ENCODE measurements at places on chromosomes 2 and 18.

- no peak for DNase-seq
Measured at GRCh38 chr2:235538981-235539380, 45.1 kb downstream of the AGAP1 start.

GRCh38 chr2:181785691-181786344 lies 105.5 kb upstream of the NEUROD1 start:
- no peak for DNase-seq

GRCh38 chr2:84792856-84793522 lies 87.9 kb downstream of the TRABD2A start:
- no peak for DNase-seq

GRCh38 chr2:3650140-3650920 lies 7.7 kb upstream of the ALLC start:
- no peak for DNase-seq

GRCh38 chr18:61239051-61239450 lies 94.2 kb upstream of the CDH20 start:
- no peak for DNase-seq

DNA sequence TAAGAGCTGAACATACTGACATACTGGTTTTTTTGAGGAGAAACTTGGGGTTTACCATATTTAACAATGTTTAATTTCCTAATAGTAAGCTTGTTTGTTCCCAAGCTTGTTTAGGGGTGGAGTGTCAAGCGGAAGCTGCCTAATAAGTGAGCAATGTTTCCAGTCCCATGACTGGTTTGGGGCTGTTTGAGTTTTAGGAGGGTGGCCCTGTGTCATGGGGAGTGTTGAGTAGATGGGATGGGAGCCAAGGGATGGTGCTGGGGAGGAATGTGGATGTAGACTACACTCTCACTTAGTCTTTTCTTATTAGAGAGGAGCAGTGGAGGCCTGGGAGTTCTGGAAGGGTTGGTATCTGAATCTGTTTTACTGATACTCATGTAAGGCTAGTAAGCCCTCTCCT lies 128.5 kb downstream of the TANC1 start:
- DNase-seq, result no peak

- DNase-seq, result no peak
Measured at GRCh38 chr2:237060534-237061312, 25.0 kb upstream of the COPS8 start.

DNA sequence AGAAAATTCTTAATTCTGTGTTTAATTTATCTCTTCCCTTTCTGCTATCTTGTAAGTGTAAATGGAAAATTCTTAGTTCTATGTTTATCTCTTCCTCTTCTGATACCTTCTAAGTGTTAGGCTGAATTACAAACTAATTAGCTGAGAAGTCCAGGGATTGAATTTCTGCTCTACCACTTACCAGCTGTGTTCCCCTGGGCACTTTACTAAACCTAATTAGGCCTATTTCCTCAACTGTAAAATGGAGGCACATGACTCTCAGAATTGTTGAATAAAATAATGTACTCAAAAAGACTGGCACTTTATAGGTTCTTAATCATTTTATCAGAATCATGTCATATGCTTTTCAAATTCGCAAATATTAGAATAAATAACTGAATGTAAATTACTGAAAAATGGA lies 146.3 kb downstream of the MAP2 start:
- no peak for DNase-seq

DNA sequence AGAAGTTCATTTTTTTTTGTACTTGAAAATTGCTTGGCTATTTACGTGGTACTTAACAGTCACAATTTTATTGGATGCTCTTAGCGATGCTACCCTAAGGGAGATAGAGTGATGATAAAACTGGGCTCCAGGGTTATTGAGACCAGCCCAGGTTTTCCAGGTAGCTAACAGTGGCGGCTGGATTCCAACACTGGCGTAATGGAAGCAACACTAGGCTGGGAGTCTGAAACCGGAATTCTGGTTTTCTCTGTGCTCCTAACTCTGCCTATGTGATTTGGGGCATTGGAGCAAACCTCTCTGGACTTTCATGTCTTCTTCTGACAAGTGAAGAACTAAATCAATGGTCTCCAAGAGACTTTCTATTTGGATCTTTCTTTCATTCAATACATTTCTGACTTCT lies 9.4 kb upstream of the GALNT14 start:
- no peak for DNase-seq

DNA sequence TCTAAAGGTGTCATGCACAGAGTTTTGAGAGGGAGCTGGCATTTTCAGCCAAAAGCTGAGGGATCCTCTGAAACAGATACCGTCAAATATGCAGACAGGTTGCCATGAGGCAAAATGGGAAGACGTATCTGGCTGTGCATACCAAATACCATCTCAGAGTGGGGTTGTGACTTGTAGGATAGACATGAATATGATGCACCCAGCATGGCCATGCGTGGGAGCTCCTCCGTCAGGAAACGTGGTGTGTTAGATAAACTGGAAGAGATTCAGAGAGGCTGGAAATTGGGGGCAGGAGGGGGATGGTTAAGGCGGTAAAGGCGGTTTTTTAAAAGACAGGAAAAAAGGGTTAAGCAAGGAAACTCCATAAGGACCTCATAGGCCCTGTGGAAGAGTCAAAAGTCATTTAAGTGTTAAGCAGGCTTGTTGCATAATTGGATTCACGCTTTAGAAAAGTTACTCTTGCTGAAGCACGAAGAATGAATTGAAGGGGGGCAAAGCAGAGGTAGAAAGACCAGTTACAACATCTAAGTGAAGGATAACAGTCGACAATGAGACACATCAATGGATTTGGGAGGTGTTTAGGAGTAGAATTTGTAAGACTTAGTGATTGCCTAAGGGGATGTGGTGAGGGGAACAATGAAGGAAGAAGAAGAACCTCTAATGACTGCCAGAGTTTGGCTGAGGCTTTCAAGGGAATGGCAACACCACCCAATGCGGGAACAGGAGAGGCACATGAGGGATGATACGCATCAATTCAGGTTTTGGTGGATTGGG lies 139.6 kb upstream of the CTAGE1 start:
- no peak for DNase-seq

DNA sequence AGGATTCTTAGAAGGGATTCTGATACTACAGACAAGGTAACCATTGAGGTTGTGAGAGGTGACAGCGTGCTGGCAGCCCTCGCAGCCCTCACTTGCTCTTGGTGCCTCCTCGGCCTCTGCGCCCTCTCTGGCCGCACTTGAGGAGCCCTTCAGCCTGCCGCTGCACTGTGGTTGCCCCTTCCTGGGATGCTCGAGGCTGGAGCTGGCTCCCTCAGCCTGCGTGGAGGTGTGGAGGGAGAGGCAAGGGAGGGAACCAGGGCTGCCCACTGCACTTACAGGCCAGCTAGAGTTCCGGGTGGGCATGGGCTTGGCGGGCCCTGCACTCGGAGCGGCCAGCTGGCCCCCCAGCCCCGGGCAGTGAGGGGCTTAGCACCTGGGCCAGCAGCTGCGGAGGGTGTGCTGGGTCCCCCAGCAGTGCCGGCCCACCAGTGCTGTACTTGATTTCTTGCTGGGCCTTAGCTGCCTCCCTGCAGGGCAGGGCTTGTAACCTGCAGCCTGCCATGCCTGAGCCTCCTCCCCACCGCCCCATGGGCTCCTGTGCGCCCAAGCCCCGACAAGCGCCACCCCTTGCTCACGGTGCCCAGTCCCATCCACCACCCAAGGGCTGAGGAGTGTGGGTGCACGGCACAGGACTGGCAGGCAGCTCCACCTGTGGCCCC lies 23.9 kb upstream of the RIT2 start:
- DNase-seq, result no peak

GRCh38 chr2:179252423-179252822 lies 12.2 kb downstream of the SESTD1 start:
- no peak for DNase-seq

- DNase-seq, result no peak
Measured at GRCh38 chr18:48127606-48128005, 197.1 kb upstream of the SMAD2 start.

DNA sequence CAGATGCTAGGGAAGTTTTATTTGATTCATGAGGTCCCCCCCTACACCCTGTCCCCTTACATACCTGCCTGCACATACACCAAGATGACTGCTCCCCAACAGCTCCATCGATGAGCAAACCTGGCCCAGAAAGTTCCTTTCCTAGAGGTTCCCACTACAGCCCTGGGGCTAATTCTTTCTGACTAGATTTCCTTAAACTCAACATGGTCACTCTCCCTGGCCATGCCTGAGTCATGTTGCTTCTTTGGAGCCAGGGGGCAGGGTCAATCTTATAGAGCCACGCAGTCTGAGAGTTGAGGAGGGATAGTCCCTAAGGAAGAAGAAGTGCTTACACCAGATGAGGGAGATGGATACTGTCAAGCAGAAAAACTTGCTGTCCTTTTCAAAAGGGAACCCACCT lies 67.7 kb upstream of the GLI2 start:
- DNase-seq, result no peak

DNA sequence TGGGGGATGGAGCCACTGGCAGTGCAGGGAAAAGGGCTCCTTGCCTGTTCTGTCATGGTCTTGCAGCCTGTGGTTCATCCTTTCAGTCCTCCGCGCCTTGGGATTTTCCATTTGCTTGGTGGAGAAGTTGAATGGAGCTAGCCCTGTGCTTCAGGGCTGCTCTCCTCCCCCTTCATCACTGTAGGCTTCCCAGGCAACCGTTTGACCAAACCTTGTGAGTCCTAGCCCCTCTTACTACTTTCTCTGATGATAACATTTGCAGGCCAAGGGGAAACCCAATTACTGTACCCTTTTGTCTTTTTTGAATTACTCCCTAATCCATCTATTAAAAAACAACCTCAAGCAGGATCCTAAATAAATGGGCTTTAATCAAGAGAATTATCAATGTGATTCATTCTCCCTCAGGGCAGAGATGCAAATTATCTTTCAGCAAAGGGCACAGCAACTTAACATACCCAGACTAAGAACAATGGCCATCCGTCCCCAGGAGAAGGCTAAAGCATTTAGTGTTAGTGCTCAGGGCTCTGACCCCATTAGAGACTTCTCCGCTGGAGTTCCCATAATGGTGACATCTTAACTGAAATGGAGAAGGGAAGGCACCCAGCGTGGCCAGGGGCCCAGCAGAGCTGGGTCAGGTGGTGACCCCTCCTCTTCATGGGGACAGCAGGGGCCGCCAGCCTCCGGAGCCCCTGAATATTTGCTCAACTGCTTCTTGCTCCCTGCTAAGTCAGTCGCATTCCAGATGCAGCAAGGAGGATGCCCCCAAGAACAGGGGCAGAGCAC lies 40.7 kb downstream of the RHOB start:
- no peak for DNase-seq

GRCh38 chr2:179809606-179810005 lies 51.8 kb downstream of the ZNF385B start:
- DNase-seq, result no peak

- no peak for DNase-seq
Measured at GRCh38 chr2:59584958-59585357, 968.5 kb downstream of the BCL11A start.

DNA sequence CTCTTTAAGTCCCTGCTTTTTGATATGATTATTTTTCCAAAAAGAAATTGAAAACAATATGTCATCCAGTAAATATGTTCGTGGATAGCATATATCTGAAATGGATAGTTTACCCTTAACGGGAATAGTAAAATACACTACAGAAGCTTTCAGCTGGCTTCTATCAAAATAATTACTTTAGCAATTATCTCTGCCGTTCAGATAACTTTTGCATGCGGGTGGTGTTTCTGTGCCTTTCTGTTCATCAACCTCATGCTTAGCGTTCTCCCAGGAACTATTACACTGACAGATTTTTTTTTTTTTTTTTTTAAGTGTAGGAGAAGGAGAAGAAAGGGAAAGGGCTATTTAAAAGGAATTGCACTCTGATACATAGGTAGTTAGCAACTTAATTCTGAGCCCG lies 53.6 kb downstream of the TSHZ1 start:
- DNase-seq, result no peak

GRCh38 chr2:202945-203344 lies 60.9 kb downstream of the SH3YL1 start:
- no peak for DNase-seq

GRCh38 chr2:46150445-46150955 lies 146.7 kb upstream of the EPAS1 start:
- DNase-seq, result no peak

- no peak for DNase-seq
Measured at GRCh38 chr2:115580784-115581183, 1138.3 kb downstream of the DPP10 start.

- DNase-seq, result no peak
Measured at GRCh38 chr2:47254464-47254863, 99.4 kb upstream of the STPG4 start.

DNA sequence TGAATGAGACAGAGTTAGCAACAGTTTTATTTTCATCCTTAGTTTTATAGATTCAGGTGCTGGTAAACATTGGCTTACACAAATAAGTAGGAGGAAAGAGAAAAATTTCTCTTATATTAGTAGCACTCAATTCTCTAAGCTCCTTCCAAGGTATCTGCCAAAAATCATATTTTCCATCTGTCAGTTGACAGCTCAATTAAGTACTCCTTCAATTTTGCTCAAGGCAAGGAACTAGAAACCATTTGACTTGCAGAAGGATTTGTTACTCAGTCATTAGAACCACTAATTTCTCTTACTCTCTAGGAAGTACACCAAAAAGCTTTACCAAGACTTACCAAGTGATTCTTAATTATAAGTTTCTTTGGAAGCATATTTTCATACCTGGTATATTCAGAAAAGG lies 101.4 kb upstream of the ATP8B1 start:
- no peak for DNase-seq

GRCh38 chr2:217820091-217820819 lies 182.5 kb downstream of the TNS1 start:
- no peak for DNase-seq

GRCh38 chr2:108949316-108950239 lies 39.4 kb downstream of the EDAR start:
- no peak for DNase-seq

GRCh38 chr2:9366026-9366425 lies 57.3 kb downstream of the ITGB1BP1 start:
- DNase-seq, result no peak

GRCh38 chr2:219025637-219026585 lies 15.4 kb downstream of the CFAP65 start:
- DNase-seq, result no peak

DNA sequence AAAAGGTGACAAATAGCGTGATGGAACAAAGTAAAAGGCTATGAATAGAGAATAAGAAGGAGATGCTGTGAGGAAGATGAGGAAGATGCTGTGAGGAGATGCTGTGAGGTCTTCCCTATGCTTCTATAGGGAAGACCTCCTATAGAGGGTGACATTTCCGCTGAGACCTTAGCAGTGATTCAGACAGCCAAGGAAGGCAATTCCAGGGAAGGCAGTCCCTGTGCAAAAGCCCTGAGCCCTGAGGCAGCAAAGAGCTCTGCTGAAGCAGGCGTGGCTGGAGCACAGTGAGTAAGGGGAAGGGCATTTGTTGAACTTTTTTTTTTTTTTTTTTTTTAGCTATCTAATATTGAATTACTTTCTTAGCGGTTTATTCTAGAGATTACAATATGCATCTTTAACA lies 142.7 kb upstream of the FOSL2 start:
- DNase-seq, result no peak

- no peak for DNase-seq
Measured at GRCh38 chr2:44902217-44903137, 39.0 kb upstream of the SIX3 start.

DNA sequence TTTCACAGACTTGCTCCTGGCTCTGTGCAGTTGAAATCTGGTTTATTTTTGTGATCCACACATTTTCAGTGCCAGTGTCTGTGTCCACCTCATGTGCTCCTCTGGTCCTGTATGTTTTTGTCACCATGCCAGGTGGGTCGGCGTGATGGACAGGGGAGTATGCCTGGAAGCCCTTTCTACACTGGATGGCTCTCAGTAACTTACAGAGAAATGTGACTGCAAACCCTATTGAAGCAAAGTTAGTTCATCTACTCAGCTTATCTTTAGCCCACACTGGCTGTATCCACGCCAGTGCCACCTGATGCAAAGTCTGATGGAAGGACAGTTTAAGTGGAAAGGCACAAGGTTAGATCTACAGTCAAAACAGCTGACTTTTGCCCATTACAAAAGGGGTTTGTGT lies 4.3 kb downstream of the IMPA2 start:
- peak; percentile 73 for DNase-seq

Measured in hematopoietic multipotent progenitor cell treated with erythropoietin and hydrocortisone succinate and interleukin-3 and kit ligand, for 15 days (in vitro differentiated cells).